Activated CD8-positive, alpha-beta memory T cell treated with anti-CD3 and anti-CD28 coated beads for 1 hour (primary cell): ENCODE measurements at places on chromosomes 6 and 20.

- peak; percentile 50 for DNase-seq
Observed at GRCh38 chr20:8131598-8132483, at the start of gene PLCB1. Gene PLCB1 (plus strand): TSS chr20:8132266. CDS start chr20:8132652, 386 bp downstream.

GRCh38 chr20:33992145-33992922, 1.4 kb upstream of the RALY start:
- no peak for DNase-seq

- DNase-seq = no peak
Observed at GRCh38 chr20:60749804-60750602, 502.1 kb upstream of the CDH4 start.

GRCh38 chr6:3741477-3741871, 10.0 kb downstream of the PXDC1 start:
- DNase-seq = no peak

GRCh38 chr6:125981571-125982185, 4.7 kb upstream of the TRMT11 start:
- no peak for DNase-seq

DNA sequence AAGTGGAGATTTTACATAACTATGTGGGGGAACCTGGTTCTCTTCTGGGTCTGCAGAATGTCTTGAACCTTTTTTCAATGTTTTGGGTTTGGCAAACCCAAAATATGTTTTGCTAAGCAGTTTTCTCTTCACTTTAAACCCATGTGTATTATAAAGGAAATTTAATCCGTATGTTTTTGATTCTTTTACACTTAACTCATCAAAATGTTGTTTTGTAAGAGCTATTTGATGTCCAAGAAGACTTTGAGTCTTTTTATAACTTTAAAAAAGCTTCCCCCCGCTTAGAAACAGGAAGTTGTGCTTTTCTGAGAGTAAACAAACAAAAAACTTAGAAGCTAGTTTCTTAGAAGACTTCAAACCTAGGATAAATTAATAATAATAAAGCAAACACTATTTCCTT, 81.9 kb upstream of the CEP162 start:
- DNase-seq = no peak

- DNase-seq = no peak
Observed at GRCh38 chr6:51477711-51478311, 609.6 kb downstream of the PKHD1 start.

- DNase-seq = no peak
Observed at GRCh38 chr6:45072016-45072415, 256.1 kb upstream of the RUNX2 start.

DNA sequence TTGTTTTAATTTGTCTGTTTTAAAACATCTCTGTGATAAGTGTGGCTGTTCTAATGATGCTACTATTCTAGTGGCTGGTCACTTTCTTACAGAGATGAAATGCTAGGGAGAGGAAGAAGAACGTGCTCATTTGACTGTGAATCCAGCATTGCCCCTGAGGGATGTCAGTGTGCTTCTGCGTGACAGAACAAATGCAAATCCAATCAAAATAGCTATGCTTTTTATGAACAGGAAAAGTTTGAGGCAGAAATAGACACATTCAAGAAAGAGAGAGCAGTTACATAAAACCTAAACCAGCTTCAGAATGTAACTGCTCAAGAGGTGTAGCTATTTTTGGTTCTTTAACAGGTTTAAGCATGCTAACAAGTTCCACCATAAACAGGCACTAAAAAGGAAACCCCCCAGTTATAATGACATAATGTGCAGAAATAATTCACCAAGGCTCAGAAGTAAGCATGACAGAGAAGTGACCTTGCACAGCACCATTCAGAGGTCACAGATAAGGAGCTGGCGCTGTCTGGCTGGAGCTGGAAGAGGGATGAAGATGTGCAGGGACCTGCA, 385.3 kb downstream of the EPM2A start:
- DNase-seq = no peak

GRCh38 chr6:89412071-89413005, at the start of gene RRAGD:
Gene RRAGD (minus strand): TSS chr6:89412273. CDS start chr6:89411993, 280 bp downstream.
- DNase-seq = no peak

- no peak for DNase-seq
Observed at GRCh38 chr6:125827788-125828320, 37.1 kb downstream of the NCOA7 start.

- DNase-seq = no peak
Observed at GRCh38 chr20:60695226-60696000, 556.6 kb upstream of the CDH4 start.

- DNase-seq = peak; percentile 28
Observed at GRCh38 chr6:41531591-41532582, 14.3 kb upstream of the FOXP4 start.

DNA sequence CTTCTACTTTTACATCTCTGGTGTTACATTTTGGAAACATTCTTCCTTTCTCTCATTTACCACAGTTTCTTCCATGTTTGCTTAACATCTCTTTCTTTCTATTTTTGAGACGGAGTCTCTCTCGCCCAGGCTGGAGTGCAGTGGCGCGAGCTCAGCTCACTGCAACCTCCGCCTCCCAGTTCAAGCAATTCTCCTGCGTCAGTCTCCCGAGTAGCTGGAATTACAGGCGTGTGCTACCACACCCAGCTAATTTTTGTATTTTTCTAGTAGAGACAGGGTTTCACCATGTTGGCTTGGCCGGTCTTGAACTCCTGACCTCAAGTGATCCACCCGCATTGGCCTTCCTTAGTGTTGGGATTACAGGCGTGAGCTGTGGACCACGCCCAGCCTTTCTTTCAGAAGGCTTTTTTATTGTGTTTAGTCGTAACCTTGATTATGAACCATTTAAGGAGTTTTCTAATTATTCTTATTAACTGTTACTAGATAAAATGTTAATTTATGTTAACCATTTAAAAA, 27.8 kb downstream of the MAP3K4 start:
- DNase-seq = no peak

DNA sequence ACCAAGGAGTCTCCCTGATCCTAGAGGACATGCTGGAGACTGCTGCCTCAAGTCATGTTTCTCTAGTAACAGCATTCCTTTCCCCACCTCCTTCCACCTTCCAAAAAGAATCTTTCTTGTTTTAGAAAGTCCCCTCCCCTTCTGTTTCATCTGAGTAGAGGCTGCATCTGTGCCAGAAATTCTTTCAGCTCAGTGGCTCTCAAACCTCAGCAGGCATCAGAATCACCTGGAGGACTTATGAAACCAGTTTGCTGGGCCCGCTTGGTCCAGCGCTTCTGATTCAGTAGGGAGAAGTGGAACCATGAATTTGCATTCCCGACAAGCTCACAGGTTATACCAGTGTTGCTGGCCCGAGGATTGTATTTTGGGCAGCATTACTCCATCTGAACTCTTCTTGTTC, 55.1 kb downstream of the TMEM200A start:
- DNase-seq = no peak

DNA sequence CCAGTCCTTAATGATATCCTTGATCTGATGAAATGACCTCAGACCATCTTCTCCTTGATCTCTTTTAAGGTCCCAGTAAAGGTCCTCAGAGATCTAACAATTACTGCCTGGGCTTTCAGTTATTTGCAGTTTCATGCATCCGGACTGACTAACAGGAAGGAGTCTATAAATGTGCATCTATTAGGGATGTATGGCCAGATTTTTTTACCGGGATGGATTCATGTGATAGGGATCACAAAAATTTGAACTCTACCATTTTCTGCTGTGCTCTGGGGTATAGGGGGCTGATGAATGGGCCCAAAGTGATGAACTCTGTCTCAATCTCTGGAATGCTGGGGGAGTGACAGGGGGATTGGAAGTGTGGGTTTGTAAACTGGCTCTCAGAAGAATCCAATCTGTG, 36.2 kb upstream of the SCUBE3 start:
- no peak for DNase-seq

DNA sequence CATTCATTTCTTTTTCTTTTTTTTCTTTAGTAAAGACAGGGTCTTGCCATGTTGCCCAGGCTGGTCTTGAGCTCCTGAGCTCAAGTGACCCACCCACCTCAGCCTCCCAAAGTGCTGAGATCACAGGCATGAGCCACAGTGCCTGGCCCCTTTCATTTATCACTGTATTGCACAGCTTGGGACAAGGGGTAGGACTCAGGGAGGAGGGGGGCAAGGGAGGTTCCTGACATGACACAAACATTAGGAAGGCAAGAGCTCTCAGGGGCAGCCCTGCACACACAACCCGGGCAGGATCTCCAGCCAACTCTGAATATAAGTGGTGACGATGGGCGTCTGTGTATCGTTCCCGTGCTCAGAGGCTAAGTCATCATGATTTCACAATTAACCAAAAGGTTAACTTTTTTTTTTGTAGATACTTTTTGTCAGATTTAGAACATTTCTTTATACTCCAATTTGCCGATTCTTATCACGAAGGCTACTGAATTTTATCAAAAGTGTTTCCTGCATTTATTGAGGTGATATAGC, 19.9 kb downstream of the SLC2A4RG start:
- DNase-seq = no peak

DNA sequence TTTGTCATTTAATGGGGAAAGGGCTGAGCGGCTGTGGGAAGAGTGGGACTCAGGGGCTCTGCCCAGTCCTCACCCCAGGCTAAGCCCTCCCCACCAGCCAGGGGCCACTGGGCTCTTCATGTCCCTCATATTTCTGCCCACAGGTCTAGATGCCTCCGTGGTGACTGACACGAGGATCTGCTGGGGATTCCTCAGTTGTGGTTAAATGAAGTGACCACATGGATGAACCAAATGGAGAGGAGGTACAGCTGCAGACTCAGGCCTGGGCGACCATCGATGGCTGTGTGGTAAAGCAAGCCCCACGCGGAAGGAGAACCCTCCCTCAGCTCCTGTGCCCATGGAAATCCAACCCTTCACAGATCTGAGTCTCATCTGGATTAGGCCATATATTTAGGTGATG, 29.4 kb downstream of the RAET1L start:
- no peak for DNase-seq

GRCh38 chr20:1533059-1533458, 24.4 kb downstream of the SIRPD start:
- DNase-seq = no peak

- no peak for DNase-seq
Observed at GRCh38 chr6:88855541-88856147, 107.8 kb downstream of the RNGTT start.

DNA sequence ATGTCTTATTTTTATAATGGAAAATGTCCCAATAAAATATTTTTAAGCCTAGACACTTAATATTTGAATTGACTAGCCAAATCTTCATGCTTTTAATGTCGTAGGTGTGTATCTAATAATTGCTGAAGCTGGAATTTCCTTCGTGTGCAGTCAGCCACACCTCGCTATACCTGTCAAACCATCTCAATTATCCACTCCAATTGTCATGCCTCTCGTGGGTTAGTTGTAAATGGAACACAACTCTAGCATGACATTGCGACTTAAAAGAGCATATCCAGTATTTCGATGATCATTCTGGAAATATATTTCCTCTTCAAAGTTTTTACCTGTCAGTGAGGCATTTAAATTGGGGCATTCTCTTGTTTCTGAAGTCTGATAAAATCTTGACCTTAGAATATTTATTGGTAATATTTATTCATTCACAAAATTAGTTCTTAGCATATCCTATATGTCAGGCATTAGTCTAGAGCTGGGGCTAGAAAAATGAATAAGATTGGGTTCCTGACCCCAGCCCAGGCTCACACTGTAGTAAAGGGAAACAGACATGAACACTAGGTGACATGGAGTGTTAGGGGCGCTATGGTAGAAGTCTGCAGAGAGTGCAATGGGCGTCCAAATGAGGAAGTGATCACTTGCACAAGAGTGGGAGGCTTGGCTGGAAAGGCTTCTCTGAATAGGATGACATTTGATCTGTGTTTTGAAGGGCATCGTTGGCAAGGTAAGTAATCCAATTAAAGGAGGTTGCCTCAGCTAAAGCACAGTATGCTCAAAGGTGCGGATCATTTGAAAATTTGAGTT, 11.0 kb upstream of the CFAP206 start:
- no peak for DNase-seq

DNA sequence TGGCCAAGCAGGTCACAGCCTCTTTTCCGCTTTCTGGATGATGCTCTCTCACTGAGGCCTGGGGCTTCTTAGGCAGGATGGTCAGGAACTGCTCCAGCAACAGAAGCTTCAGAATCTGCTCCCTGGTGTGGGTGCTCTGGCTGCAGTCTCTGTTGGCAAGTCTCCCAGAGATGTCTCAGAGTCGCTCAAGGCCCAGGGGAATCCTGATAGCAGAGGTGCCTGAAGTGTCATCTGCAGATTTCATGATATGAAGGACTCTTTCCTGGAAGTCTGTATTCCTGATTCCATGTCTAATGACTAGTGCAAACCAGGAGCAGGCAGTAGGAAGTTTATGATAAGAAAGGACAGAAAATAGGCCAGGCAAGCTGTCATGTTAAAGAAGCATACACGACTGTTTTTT, 20.3 kb downstream of the ZSCAN31 start:
- no peak for DNase-seq

GRCh38 chr20:39289831-39290230, 327.7 kb downstream of the DHX35 start:
- no peak for DNase-seq

DNA sequence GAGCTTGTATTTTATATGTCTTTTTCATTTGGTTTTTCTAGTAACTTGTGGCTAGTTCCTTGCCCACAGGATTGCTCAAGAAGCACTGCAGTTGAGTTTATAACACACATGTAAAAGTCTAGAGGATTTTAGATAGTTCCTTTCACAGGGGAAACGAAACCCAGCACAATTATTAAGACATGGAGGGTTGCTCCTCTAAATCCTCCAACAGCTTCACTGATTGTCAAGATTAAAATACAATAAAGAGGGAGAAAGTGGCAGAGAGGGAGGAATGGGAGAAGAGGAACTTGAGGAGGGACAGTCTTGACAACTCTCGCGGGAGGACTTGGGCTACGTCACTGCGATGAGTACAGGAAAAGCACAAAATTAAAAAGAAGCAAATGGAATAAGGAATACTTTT, 9.7 kb upstream of the TBC1D7 start:
- no peak for DNase-seq

DNA sequence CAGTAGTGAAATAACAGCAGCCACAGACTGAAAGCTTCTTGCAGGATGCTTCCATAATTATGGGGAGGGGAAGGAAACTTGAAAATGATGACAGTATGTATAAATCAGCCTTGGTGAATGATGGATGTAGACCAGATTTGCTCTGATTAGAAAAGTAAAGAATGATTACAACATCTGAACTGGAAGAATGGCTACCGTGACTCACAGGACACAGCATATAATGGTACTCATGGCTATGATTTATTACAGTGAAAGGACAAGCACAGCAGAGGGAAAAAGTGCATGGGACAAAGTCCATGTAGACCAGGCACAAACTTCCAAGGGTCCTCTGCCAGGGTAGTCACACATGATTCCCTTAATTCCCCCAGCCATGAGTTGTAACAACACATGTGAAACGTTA, 70.7 kb upstream of the POPDC3 start:
- no peak for DNase-seq

- no peak for DNase-seq
Observed at GRCh38 chr6:131251590-131252199, 116.4 kb downstream of the AKAP7 start.

GRCh38 chr6:163717106-163717764, 302.7 kb downstream of the QKI start:
- DNase-seq = no peak

DNA sequence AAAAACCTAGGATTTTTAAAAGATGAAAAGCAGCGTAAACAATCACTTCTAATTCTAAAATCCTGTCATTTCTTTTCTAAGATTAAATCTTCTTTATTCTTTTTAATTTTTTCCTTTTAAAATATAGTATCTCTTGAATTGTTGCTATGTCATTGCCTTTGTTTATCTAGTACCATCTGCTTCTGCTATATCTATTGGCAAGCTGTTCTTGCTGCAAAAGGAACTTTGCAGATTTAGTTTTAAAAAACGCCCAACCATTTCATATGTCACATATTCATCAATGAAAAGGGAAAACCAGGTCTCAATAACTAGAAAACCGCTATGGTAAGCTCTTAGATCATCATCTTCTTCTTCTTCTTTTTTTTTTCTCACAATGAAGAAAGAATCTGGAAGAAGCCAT, 11.5 kb upstream of the EEF1A1 start:
- no peak for DNase-seq
